ENCODE measurements at places on chromosomes 1 and 21. TPM values are rescaled to one million over a fixed set of nuclear protein-coding genes. Genes with fewer than 3 reads are reported as not detected.

The PLA2G2C gene
- not detected for total RNA-seq

The PRKAA2 gene
- total RNA-seq: 1.9 TPM

- H3K36me3 ChIP-seq: peaks cover 56% of the 10 kb centered on the region
- peaks cover 57% of the 10 kb centered on the region for H3K4me1 ChIP-seq
- H3K27ac ChIP-seq: peak overlapping the region; percentile 77
- no peak overlapping the region for H3K4me3 ChIP-seq
These were observed 19.1 kb downstream of the CSF1 start for GRCh38 chr1:109929588-109930251.

GRCh38 chr1:29096231-29096886 lies 27.3 kb downstream of the TMEM200B start:
- no peak for DNase-seq
- H3K4me1 ChIP-seq: no peaks in the 10 kb centered on the region
- H3K27me3 ChIP-seq: no peaks in the 10 kb centered on the region
- H3K27ac ChIP-seq: no peak overlapping the region

DNA sequence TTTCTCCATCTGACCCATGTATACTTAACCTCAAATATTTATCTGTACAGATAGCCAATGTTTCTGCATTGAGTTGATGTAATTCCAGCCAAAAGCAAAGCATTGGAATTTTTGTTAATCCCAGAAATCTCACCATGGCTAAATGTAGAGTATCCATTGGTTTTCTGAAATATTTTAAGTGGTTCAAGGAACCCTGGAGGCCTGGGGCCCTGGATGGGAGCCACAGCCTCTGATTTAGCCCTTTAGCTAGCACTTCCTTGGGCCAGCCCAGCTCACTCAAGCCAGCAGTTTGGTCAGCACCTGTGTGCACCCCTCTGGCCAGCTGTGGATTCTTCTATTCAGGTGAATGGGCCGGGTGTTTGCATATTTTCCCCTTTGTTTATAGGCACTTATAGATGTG lies 18.8 kb upstream of the EPS8L3 start:
- no peak overlapping the region for H3K4me3 ChIP-seq
- H3K36me3 ChIP-seq: no peaks in the 10 kb centered on the region
- H3K4me1 ChIP-seq: peaks cover 32% of the 10 kb centered on the region
- H3K27me3 ChIP-seq: no peaks in the 10 kb centered on the region
- H3K27ac ChIP-seq: peak overlapping the region; percentile 48

DNA sequence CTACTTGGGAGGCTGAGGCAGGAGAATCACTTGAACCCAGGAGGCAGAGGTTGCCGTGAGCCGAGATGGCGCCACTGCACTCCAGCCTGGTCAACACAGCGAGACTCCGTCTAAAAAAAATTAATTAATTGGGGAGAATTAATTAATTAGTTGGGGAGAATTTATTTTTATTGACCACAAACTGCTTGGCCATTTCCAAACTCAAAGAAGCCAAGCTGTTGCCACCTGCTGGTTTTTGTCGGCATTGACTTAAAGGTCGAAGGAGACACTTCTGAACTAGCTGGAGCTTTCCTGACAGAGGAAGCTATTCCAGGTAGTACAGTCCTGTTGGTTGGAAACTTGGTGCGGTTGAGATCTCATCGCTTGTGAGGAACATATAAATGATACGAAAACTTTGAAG lies 13.1 kb downstream of the MAP1LC3C start:
- no peak overlapping the region for H3K27ac ChIP-seq
- no peaks in the 10 kb centered on the region for H3K4me1 ChIP-seq
- H3K4me3 ChIP-seq: no peak overlapping the region
- no peak for DNase-seq
- no peaks in the 10 kb centered on the region for H3K36me3 ChIP-seq

DNA sequence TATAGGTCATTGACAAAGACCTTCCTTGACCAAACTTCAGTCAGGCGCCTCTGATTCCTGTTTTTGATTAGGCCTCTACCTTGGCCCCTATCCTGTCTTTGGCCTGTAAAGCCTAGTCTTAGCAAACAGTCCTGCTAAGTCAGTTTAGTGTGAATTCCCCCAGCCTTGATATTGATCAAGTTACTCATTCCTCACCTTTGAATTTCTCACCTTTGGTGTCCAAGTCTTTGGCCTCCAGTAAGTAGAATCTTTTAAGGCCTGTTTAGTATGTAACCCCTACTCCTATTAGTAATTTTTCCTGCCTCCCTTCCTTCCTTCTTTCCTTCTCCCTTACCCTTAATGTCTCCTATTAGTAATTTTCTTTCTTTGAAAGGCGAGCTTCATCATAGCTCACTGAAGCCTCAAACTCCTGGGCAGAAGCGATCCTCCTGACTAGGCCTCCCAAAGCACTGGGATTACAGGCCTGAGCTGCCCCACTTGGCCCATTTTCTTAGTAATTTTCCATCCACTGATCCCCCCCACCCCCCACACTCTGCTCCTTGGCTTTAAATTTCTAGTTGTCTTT lies 13.0 kb upstream of the ZNF692 start:
- no peak for DNase-seq
- H3K4me3 ChIP-seq: peak overlapping the region; percentile 70
- H3K4me1 ChIP-seq: no peaks in the 10 kb centered on the region

DNA sequence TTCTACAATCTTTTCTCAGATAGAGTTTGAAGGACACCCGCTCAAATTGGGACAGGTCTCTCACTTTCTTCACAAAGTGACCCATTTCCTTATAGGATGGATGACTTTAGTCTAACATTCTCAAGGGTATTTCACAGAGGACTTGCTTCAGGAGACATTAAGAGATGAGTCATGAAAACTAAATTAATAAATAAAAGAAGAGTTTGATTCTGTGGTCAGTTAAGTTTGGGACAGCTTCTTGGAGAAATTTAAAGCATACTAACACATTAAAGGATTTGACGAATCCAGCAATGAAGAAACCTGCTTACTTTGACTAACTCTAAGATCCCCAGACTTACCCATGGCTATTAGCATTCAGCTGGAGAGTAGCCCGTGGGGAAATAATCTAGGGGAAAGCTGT lies 95.6 kb upstream of the RAB3GAP2 start:
- H3K27me3 ChIP-seq: no peaks in the 10 kb centered on the region
- H3K4me1 ChIP-seq: no peaks in the 10 kb centered on the region
- DNase-seq: no peak
- no peak overlapping the region for H3K4me3 ChIP-seq
